ENCODE measurements at places on chromosomes 6 and 20. TPM values are rescaled to one million over a fixed set of nuclear protein-coding genes. Genes with fewer than 3 reads are reported as not detected.

DNA sequence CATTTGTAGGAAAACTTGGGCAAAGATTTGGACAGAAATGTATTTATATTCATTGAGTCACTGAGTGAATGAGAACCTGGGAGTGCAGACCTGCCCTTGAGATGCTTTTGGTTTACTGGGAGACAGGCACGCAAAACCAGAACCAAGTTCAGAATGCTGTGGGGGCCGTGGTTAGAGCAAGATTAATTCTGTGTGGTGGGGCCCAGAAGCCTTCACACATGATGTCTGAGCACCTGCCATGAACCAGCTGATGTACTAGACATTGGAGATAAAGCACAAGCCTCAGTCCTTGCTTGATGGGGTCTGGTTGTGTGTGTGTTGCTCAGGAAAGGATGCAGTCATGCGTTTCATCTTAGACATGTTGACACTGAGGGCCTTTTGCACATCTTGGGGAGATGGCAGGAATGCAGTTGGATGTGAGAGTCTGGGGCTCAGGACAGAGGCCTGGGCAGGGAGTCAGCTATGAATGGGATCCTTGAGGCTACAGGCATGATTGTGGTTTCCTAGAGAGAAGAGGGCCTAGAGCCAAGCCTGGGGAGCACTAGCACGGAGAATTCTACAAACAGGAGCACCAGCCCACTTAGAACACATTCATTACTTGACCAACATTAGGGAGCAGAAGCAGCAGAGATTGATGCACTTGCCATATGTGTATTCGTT is 114.3 kb upstream of the TMEM181 start:
- H3K27ac ChIP-seq: no peak overlapping the region
- no peaks in the 10 kb centered on the region for H3K36me3 ChIP-seq
- DNase-seq: no peak

- peaks cover 24% of the 10 kb centered on the region for H3K4me1 ChIP-seq
- H3K27me3 ChIP-seq: no peaks in the 10 kb centered on the region
- peaks cover 4% of the 10 kb centered on the region for H3K36me3 ChIP-seq
These were observed 2.4 kb downstream of the NUS1 start for GRCh38 chr6:117677553-117678141.

- peaks cover 9% of the 10 kb centered on the region for H3K27me3 ChIP-seq
- H3K4me1 ChIP-seq: no peaks in the 10 kb centered on the region
- DNase-seq: no peak
- no peak overlapping the region for H3K4me3 ChIP-seq
- no peaks in the 10 kb centered on the region for H3K36me3 ChIP-seq
These were observed 6.7 kb downstream of the FOXA2 start for GRCh38 chr20:22577515-22578220.

- H3K36me3 ChIP-seq: no peaks in the 10 kb centered on the region
- no peak overlapping the region for H3K4me3 ChIP-seq
- no peaks in the 10 kb centered on the region for H3K27me3 ChIP-seq
- no peak overlapping the region for H3K27ac ChIP-seq
These were observed 19.8 kb upstream of the TREM1 start for GRCh38 chr6:41306187-41306854.

GRCh38 chr6:149903938-149904611 is 6.2 kb upstream of the RAET1E start:
- no peak overlapping the region for H3K27ac ChIP-seq
- no peaks in the 10 kb centered on the region for H3K4me1 ChIP-seq
- no peaks in the 10 kb centered on the region for H3K27me3 ChIP-seq
- H3K4me3 ChIP-seq: no peak overlapping the region
- no peaks in the 10 kb centered on the region for H3K36me3 ChIP-seq

DNA sequence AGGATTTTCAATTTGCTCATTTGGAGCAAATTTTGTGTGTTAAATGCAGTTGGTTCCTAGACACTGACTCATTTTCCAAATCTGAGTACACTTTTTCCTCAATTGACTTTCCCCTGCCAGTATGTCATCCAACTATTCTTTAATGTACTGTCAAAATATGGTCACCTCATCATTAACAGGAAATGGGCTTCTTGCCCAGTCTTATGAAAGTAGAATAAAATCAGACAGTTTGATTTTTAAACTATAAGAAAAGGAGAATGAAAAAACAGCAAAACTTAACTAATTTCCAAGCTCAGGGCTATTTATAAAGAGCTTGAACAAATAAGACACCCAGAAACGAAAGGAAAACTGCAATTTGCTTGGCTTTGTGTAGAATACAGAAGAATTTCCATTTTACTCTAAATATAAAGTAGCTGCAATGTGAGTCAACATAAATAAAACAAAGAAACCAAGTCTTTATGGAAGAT is 43.7 kb upstream of the RAB23 start:
- no peaks in the 10 kb centered on the region for H3K36me3 ChIP-seq
- no peaks in the 10 kb centered on the region for H3K4me1 ChIP-seq
- no peak for DNase-seq
- H3K4me3 ChIP-seq: no peak overlapping the region
- no peaks in the 10 kb centered on the region for H3K27me3 ChIP-seq

DNA sequence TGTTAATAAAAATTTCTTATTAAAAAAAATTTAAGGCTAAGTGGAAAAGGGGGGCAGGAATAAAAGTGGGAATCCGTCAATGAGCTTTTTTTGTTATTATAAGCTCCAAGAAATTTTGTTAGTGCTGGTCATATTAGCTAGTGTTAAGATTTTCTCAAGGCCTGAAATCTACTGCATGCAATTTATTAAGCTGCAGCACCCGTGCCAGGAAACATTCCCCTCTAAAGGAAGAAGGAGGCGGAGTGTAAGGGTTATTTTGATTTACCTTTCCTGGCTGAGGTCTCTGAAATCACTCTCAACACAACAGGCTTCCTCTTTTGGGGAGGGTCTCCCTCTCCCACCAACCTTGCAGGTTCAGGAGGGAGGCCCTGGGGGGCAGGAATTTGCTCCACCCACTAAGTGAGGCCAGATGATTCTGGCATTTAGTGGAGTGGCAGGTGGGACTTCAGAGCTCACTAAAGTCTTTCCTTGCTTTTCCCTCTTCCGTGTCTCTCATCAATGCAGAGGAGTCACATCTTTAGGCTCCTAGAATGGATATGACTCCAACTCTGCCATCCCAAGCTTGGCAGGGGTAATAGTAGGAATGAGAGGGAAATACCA is 168.8 kb downstream of the BCAS1 start:
- peaks cover 18% of the 10 kb centered on the region for H3K4me1 ChIP-seq
- no peaks in the 10 kb centered on the region for H3K27me3 ChIP-seq
- H3K27ac ChIP-seq: no peak overlapping the region
- H3K36me3 ChIP-seq: no peaks in the 10 kb centered on the region

DNA sequence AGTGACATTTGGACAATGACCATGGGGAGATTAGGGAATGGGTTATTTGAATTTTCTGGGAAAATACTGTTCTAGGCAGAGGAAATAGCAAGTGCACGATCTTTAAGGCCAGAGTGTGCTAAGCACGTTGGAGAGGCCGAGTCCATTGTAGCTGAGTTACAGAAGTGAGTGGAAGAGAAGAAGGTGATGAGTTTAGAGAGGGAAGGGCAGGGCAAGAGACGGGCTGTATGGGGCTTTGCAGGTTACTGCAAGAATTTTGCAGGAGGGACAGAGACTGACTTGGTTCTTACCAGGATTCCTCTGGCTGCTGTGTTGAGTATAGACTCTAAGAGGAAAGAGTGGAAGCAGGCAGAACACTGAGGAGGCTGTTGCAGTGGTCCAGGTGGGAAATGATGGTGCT is 1.1 kb upstream of the NCOA3 start:
- no peak overlapping the region for H3K27ac ChIP-seq
- no peak for DNase-seq
- H3K27me3 ChIP-seq: no peaks in the 10 kb centered on the region
- no peak overlapping the region for H3K4me3 ChIP-seq
- H3K4me1 ChIP-seq: peaks cover 11% of the 10 kb centered on the region

GRCh38 chr6:85185977-85186376 is 263.9 kb upstream of the NT5E start:
- H3K27me3 ChIP-seq: no peaks in the 10 kb centered on the region
- H3K4me3 ChIP-seq: no peak overlapping the region
- no peaks in the 10 kb centered on the region for H3K4me1 ChIP-seq
- no peak overlapping the region for H3K27ac ChIP-seq
- DNase-seq: no peak

GRCh38 chr20:33666293-33667244 is at the start of gene ACTL10:
Gene ACTL10 (plus strand): TSS chr20:33666943. CDS start chr20:33667498, 555 bp downstream.
- H3K4me1 ChIP-seq: peaks cover 21% of the 10 kb centered on the region
- DNase-seq: peak; percentile 71
- no peaks in the 10 kb centered on the region for H3K36me3 ChIP-seq
- H3K27me3 ChIP-seq: no peaks in the 10 kb centered on the region
- H3K27ac ChIP-seq: peak within 1 kb of the TSS; percentile 60
- peak within 1 kb of the TSS; percentile 79 for H3K4me3 ChIP-seq

LY6G6D gene
- not detected for total RNA-seq

POLR1C gene
- total RNA-seq: 48.2 TPM

AVP gene
- total RNA-seq: not detected

SAPCD1 gene
- 2.3 TPM for total RNA-seq

ADGRF4 gene
- total RNA-seq: not detected
